CD4-positive, alpha-beta memory T cell (primary cell): ENCODE measurements at places on chromosomes 11 and 22.

GRCh38 chr22:45817745-45818423 is 146.2 kb downstream of the ATXN10 start:
- DNase-seq: no peak

DNA sequence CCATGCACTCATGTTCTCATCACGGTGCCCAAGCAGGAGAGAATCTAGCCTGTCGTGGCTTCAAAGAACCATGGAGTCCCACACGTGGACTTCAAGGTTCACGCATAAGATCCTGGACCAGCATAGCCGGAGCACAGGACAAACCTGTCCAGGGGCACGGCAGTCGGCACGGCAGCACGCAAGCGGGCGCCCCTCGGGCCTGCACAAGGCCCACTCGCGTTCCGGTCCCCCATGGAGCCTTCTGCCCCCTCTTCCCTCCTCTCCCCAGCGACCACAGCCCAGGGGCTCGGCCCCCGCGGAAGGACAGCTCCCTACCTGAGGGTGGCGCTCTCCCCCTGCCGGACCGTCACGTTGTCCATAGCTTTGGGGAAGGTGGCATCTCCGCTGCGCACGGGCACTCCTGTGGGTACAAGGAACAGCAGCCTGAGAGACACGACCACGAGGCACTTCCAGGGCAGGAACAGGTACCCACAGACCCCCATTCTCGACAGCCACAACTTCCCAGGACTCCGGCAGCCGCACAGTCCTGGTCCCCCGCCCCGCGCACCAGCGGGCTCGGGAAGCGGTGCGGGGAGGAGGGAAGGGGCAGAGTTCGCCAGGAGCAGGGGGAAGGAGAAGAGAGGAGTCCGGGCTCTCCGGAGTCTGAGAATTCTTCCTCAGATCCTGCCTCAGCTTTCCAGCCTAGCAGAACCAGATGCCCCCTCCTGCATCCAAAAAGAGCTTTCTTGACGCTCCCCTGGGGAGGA is 589.5 kb downstream of the OPCML start:
- DNase-seq: no peak

- no peak for DNase-seq
Observed at GRCh38 chr22:20099099-20099711, 16.7 kb upstream of the RANBP1 start.

DNA sequence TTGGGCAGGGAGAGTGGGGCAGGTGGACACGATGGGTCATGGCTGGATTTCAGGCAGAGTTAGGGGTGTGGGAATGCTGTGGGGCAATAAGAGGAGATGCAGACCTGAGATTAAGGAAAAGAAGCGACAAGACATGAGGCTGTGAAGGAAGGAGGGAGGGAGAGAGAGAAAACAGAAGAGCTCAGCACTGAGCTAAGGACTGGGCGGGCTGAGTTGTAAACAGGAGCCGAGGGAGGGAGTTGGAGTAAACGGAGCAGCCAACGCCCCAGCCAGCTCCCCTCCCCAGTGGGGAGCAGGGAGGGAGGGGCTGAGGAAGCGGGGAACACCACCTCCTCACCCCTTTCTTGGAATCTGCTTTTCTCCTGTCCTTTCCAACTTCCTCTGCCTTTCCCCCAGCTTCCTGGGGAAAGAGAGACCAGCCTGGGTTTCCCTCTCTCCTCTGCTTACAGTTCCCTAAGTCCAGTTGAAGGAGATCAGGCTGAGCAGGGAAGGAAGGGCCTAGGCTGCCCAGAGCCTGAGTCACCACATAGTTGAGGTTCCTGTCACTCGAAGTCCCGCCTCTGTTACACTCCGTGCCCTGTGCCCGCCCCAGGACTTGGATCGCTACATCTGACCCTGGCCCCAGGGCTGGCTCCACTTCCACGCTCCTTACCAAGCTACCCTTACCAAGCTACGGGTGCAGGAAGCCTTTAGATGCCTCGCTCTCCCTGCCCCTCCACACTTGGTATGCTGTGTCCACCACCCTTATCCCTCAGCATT is 6.7 kb upstream of the AHNAK start:
- peak; percentile 73 for DNase-seq

DNA sequence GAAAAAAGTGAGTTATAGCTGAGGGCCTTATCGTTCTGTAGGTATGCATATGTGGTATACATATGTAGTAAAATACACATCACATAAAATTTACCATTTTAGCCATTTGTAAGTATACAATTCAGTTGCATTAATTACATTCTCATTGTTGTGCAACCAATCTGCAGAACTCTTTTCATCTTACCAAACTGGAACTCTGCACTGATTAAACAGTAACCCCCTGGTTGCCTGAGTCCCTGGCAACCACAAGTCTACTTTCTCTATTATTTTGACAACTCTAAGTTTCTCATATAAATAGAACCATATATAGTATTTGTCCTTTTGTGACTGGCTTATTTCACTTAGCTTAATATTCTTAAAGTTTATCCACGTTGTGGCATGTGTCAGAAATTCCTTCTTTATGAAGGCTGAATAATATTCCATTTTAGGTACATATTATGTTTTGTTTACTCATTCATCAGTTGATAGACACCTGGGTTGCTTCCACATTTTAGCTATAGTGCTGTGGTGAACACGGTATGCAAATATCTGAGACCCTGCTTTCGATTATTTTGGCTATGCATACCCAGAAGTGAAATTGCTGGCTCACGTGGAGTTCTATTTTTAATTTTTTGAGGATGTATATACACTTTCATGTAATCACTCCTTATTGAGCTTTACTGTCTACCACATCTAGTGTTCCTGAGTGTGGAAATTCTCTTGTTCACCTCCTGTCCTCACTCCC is 1.6 kb upstream of the DDX10 start:
- DNase-seq: no peak
